ENCODE measurements at places on chromosomes 7 and 10.

GRCh38 chr10:30141423-30141822, 82.0 kb upstream of the JCAD start:
- H3K27me3 ChIP-seq = no peaks in the 10 kb centered on the region
- no peak overlapping the region for H3K27ac ChIP-seq
- no peaks in the 10 kb centered on the region for H3K4me1 ChIP-seq
- no peaks in the 10 kb centered on the region for H3K36me3 ChIP-seq
- H3K4me3 ChIP-seq = no peak overlapping the region
- no peak for DNase-seq

GRCh38 chr7:24233386-24233785, 50.6 kb upstream of the NPY start:
- no peaks in the 10 kb centered on the region for H3K4me1 ChIP-seq
- DNase-seq = no peak
- H3K4me3 ChIP-seq = no peak overlapping the region
- H3K27ac ChIP-seq = no peak overlapping the region
- no peaks in the 10 kb centered on the region for H3K36me3 ChIP-seq
- H3K27me3 ChIP-seq = no peaks in the 10 kb centered on the region

- no peak overlapping the region for H3K27ac ChIP-seq
- DNase-seq = peak; percentile 28
- no peaks in the 10 kb centered on the region for H3K27me3 ChIP-seq
These were observed 46.2 kb upstream of the GDF10 start for GRCh38 chr10:47253651-47254375.

DNA sequence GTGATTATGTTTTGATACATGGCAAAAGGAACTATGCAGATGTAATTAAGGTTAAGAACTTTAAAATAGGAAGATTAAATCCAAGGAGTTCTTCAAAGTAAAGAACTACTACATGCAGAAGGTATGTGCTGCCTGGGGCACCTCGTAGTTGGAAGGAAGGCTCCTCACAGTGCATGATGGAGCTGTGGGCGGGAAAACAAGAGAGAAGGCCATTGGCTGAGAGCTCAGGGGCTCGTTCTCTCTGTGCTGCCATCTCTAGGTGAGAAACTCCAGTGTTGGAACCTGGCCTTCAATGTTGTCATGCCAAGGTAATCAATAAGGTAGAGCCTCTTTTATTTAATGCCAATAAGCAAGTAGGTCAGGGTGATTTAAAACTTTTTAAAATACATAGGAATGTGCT, 391.4 kb upstream of the ETV1 start:
- no peaks in the 10 kb centered on the region for H3K27me3 ChIP-seq
- no peak overlapping the region for H3K4me3 ChIP-seq
- H3K36me3 ChIP-seq = no peaks in the 10 kb centered on the region
- no peak for DNase-seq

- H3K27ac ChIP-seq = no peak overlapping the region
- H3K4me3 ChIP-seq = no peak overlapping the region
- H3K4me1 ChIP-seq = no peaks in the 10 kb centered on the region
- H3K36me3 ChIP-seq = no peaks in the 10 kb centered on the region
These were observed 100.3 kb upstream of the C10orf90 start for GRCh38 chr10:126770809-126771208.

DNA sequence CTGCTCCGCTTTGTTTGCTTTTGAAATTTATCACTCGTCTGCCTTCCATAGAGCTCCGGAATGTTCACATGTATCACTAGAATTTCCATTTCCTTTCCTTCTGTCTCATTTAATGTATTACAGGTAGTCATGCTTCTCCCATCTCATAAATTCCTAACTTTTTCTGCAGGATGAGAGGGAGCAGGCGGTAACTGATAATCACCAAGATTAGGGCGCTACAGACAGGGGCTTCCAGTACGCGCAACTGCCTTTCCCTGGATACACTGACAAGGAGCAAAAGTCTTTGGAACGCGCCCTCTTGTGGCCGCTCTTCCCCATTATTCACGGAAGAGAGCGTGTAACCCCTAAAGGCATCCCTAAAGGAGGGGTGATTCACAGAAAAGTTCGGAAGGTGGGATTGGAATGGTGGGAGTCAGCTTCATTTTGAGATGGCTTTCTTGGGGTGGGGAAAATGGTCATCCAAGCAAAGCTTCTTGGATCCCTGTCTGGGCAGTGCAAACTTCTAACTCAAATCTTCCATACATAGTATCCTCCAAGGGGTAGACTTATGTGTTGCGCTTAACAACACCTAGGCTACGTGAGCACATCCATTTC, 6.5 kb downstream of the INHBA start:
- H3K36me3 ChIP-seq = no peaks in the 10 kb centered on the region
- no peak overlapping the region for H3K4me3 ChIP-seq
- peak; percentile 88 for DNase-seq
- peaks cover 61% of the 10 kb centered on the region for H3K4me1 ChIP-seq

GRCh38 chr10:88317099-88317498, 266.0 kb downstream of the RNLS start:
- H3K27me3 ChIP-seq = no peaks in the 10 kb centered on the region
- H3K36me3 ChIP-seq = no peaks in the 10 kb centered on the region
- no peak for DNase-seq
- H3K27ac ChIP-seq = no peak overlapping the region

- no peaks in the 10 kb centered on the region for H3K27me3 ChIP-seq
- no peaks in the 10 kb centered on the region for H3K36me3 ChIP-seq
- peak overlapping the region; percentile 63 for H3K4me3 ChIP-seq
- no peak overlapping the region for H3K27ac ChIP-seq
- peak; percentile 33 for DNase-seq
These were observed 493 bp downstream of the WDR91 start for GRCh38 chr7:135210888-135211178.

DNA sequence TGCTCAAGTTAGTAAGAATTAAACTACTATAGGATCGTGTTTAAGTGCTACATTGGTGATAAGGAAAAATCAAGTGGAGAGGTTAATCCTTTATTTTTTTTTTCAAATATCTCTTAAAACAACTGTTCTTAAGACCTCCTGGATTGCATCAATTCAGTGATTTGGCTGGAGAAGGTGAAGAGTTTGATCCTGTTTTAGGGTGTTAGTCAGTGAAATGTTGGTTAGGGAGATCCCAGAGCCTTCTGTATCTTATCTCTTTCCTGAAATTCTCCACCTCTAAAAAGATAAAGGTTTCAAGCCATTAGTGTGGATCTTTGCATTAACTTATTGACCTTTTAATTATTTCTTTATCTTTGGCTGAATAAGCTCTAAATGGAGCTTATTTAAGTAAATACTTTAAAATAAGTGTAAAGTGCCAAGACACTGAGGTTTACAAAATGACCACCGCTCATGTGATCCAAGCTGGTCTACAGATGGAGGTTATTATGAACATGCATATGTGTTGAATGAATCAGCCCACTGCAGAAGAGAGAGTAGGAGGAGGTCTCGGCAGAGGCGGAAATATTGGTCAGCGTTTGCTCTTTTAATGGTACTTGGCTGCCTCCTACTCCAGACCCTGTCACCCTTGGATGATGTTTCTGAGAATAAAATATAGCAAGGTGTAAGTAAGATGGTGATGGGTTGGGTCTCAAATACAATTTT, 51.8 kb upstream of the BMPER start:
- H3K4me1 ChIP-seq = no peaks in the 10 kb centered on the region
- H3K4me3 ChIP-seq = no peak overlapping the region
- H3K36me3 ChIP-seq = no peaks in the 10 kb centered on the region
- DNase-seq = no peak

- H3K4me1 ChIP-seq = no peaks in the 10 kb centered on the region
- H3K27me3 ChIP-seq = no peaks in the 10 kb centered on the region
- DNase-seq = no peak
- H3K4me3 ChIP-seq = no peak overlapping the region
- no peaks in the 10 kb centered on the region for H3K36me3 ChIP-seq
- no peak overlapping the region for H3K27ac ChIP-seq
These were observed 350.1 kb downstream of the HGF start for GRCh38 chr7:81419731-81420130.

DNA sequence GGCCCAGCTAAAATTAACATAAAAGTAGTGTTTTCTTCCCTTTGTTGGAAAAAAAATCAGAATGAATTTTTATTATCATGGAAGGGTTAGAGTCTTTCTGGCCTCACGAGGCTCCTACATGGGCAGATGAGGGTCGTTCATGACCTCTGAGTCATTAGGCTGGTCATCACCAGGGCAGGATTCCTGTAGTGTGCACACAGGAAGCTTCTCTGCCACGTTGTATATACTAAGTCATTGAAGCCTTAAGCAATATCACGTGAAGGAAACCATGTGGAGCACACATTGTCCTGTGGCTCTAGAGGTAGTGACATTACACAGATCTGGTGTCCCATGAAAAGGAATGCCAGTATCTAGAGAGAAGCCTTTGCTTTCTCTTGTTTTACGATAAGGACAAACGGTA, 84.7 kb upstream of the C1QL3 start:
- H3K27ac ChIP-seq = no peak overlapping the region
- H3K36me3 ChIP-seq = no peaks in the 10 kb centered on the region
- no peak for DNase-seq

DNA sequence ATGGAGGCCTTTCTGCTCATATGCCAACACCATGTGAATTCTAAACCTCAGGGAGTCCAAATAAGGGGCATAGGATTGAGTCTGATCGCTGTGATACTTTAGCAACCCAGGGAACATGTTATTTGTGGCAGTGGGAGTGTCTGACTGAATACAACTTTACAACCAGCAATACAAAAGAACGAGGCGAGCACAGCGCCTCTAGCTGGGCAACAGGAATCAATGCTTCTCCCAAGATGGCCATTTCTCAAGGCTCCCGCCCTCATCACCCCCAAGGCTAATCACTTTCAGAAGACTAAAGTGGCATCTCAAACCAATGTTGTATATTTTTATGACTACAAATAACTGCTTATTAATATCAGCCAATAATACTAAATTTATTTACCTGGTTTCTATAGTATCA, 28.1 kb downstream of the YWHAG start:
- peaks cover 57% of the 10 kb centered on the region for H3K4me1 ChIP-seq
- DNase-seq = no peak
- H3K36me3 ChIP-seq = peaks cover 10% of the 10 kb centered on the region

All from cardiac muscle cell (in vitro differentiated cells and primary cell).